ENCODE measurements at places on chromosomes 11 and 22.

GRCh38 chr22:30637701-30638114, 2.1 kb downstream of the SLC35E4 start:
- no peak for ATAC-seq

GRCh38 chr11:31421820-31422219, 52.2 kb downstream of the DNAJC24 start:
- no peak for ATAC-seq

- peak; percentile 35 for ATAC-seq
These were observed at the start of gene AASDHPPT for GRCh38 chr11:106077609-106078455. Gene AASDHPPT (plus strand): TSS chr11:106077662. CDS start chr11:106077711, 49 bp downstream.

DNA sequence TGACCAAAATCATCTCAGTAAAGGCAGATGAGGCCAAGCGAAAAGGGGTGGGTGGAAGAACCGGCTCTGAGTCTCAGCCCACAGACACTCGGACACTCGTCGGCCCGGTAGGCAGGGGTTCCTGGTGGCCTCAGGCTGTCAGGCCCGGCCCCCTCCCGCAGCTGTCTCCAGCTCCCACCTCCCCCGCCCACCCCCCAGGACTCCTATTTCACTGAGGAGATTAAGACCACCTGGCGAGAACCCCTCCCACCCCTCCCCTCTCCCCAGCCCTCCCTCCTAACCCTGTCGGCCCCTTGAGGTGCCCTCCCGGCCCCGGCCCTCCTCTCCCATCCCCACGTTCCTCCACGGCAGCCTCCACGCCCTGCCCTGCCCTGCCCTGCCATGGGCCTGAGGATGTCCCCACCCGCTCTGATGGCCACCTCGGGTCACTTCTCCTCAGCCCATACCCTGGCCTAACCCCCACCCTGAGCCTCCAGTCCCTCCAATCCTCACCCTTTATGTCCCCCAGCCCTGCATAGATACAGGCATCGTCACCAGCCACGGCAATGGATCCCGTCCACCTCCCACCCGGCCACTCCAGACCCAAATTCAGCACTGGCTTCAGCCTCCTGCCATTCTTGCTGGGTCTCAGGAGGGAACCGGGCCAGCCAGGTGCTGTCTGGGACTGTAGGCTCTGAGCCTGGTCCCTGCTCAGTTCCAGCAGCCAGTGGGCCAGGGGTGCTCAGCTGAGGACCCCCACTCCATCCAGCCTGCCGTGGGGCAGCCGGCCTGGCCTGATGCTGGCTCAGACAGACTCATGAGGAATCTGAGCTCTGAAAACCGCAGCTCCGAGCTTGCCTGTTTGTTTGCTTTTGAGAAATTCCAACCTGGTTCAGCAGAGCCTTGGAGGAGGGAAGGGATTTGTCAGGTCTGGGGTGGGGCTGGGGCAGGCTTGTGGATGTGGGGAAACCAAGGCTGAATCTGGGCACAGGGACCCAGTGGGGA, 9.8 kb upstream of the TBX1 start:
- no peak for ATAC-seq

DNA sequence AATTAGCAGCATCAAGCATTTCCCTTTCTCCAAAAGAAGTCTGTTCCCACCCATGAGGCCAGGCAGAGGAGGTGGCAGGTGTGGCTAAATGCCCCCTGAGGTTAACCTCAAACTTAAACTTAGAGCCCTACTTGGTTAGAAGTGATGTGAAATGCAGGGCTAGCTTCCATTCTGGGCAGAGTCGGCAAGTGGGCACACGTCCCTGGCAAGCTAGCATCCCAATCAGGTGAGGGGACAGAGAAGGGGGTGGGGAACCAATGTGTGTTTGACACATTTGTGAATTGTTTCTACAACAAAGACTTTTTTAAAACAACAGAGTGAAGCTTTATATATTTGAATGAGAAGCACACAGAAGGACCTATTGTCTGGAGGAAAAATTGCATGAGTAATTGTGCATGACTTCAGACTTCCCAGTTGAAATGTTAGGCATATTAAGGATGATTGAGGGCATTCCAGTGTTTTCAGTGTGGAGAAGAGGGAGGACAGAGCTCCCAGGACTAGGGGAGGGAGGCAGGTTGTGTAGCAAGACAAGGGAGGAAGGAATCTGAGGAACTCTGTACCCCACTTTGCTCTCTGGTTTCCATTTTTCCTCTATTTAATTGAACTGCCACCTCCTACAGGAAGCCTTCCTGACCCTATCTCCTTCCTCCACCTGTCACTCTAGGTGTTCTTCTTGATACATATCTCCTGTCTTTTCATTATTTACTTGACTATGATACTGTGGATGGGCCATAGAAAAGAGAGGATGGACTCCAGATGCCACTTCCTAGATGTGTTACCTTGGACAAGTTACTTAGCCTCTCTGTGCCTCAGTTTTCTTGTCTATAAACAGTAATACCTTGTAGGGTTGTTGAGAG, 83.3 kb upstream of the PICALM start:
- ATAC-seq, result peak; percentile 31

GRCh38 chr11:101584129-101584515, 315 bp upstream of the TRPC6 start:
- no peak for ATAC-seq

GRCh38 chr22:21688706-21689381, 23.0 kb downstream of the PPIL2 start:
- peak; percentile 87 for ATAC-seq

DNA sequence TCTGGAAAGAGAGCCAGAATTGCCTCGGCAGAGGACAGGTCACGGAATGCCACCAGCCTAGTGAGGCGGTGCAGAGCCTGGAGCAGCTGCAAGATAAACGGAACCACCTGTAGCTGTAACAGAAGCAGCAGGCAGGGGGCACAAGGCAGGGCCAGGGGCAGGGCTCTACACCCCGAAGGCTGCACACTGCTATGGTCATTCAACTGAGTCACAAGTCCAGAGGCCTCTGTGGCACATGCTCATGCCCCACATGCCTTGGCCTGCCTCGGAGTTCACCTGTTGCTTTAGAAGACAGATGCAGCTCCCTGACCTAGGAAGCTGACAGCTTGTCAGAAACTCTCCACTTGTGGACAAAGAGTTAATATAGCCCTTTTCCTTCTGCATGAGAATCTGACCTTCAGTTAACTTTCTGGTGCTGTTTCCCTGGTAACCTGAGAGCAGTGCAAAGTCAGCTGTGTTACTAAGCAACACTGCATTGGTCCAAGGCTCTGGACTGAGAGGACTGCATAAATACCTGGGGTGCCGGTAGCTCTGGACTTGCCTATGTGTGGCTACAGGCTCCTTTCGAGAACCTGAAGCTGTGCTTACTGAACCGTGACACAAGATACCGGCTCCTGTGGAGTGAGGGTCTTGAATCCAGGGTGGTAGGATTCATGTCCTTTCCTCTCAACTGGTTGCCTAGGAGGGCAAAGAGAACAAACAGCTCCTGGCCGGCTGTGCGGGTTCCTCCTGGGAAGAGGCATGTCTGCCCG, 10.5 kb downstream of the COMMD9 start:
- no peak for ATAC-seq

- peak; percentile 98 for ATAC-seq
These were observed 53.3 kb downstream of the CERK start for GRCh38 chr22:46684706-46685105.

Data from stimulated activated memory B cell treated with anti-CD40 and anti-IgM and Interleukin-4, amounts not matched to agents 10 μg/mL and 1 μg/mL and 100 μg/mL, for 72 hours (primary cell).